ENCODE measurements at places on chromosomes 1 and 21.

GRCh38 chr21:41901099-41901498 lies 22.0 kb upstream of the PRDM15 start:
- DNase-seq, result no peak

DNA sequence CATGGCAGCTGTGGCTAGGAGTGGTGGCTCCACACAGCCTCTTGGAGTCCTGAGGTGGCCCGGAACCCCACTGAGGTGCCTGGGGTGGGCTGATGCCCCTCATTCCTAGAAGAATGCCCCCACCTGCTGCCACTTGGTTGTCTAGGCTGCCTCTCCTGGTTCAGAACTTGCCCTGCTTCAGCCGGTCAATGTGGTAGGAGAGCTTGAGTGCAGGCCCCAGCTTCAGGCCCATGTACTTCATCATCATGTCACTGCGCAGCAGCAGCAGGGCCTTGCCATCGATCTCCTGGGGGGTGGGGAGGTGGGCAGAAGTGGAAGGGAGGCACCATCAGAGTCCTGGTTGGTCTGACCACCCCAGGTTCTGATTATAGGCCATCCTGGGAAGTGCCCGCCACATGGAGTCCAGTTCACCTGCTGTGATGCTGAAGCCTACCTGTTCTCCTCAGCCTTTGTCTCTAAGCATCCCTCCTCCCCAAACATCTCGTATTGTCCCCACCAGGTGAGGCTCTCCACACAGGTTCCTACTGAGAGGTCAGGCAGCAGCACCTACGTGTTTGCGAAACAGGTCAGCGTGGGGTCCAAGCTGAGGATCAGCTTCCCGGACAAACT lies 6.6 kb upstream of the SLFNL1 start:
- no peak for DNase-seq

DNA sequence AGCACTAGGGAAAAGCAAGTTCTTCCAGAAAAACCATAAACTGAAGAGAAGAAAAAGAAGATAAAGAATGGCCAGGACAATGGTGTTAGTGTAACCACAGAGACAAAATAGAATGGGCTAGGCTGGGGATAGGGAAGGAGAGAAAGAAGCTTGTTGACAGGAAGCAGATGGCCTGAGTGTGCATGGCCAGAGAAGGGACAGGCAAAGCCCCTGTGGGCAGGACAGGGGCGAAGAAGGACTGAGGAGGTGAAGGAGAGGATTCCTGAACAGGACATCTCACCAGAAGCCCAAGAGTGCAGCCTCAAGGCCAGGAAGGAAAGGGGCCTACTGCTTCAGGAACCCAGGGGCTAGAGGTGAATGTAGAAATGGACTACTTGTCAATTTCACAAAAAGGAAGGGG lies 29.3 kb downstream of the IQGAP3 start:
- no peak for DNase-seq

DNA sequence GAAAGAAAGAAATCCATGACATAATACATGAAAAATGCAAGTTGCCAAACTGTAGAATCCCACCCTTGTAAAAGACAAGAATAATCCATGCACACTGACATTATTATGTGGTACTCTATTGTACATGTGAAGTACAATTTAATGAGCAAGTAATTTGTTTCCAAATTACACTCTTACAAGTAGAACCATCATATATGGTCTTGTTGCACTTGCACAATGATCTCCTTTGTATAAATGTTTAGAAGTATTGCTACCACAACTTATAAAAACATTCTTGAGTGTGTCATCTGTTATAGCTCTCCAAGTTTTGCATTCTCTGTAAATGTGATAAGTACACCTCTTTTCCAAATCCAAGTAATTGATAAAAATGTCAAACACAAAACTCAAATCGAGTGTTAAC lies 29.1 kb upstream of the ZNF281 start:
- DNase-seq, result no peak

GRCh38 chr1:5448486-5448885 lies 543.7 kb downstream of the NPHP4 start:
- DNase-seq, result peak; percentile 2

GRCh38 chr21:24118738-24119459 lies 1488.4 kb downstream of the MRPL39 start:
- DNase-seq, result no peak

DNA sequence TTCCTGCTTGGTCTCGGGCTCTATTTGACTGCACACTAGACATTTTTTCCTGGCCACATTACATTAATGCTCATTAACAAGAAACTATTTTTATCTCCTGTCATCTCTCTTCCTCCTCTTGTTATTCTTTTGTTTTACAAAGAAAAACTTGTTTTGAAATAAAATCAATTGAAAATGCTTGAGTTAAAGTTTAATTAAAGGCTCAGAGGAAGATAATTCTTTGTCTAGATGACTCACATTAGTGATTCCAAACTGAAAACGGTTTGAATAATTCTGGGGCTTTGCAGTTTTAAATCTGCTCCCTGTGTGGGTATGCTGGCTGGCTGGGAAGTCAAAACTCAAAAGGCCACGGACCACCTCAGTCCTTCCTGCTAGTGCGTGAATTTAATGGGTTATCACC lies 29.6 kb downstream of the RGS5 start:
- DNase-seq, result no peak

DNA sequence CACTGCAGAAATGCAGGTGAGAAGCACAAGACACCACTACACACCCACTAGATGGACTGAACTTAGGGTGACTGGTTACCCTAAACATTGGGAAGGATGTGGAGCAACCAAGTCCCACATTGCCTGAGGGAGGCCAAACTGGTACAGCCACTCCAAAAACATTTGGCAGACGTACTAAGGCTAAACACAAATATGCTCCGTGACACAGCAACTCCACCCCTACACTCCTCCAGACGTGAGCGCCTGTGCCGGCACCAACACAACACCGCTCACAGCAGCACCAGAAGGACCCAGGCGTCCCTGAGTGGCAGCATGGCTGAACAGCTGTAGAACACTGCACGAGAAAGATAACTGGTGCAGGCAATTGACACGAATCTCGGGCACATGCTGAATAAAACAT lies 14.7 kb downstream of the PTTG1IP start:
- DNase-seq, result no peak

Measured in NCI-H1417 (cell line).